ENCODE measurements at places on chromosomes 4 and X. TPM values are rescaled to one million over a fixed set of nuclear protein-coding genes. Genes with fewer than 3 reads are reported as not detected.

DNA sequence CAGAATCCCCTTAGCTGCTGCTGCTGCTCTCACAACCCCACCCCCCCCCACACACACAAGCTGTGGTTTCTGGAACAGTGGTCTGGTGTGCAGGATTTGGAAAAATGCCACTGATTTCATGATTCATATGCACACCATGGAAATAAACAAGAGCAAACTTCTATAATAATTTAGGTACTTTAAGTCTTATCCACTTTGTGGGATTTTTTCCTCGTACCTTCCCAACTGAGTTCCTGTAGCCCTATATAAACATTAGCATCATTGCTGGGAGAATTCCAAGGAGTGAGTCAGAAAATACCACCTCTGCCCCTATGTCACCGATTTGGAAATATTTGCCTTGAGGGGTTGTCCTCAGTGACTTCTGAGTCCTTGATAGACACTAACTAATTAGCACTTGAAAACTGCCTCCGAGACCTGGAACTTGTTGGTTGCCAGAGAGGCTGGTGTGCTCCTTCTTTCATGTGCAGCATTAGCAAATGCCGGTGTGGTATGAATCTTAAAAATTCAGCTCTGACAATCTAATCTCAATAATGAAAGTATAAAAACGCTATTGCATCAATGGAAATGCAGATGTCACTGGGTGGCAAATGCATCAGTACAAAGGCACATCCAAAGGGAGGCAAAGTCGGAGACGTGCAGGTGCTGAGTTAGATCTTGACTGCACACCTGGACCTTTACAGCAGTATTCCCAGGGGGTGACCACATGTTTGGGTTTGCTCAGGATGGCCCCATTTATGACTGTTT is 61.8 kb downstream of the CPE start:
- DNase-seq = no peak

AMBN gene
- total RNA-seq = not detected

DNA sequence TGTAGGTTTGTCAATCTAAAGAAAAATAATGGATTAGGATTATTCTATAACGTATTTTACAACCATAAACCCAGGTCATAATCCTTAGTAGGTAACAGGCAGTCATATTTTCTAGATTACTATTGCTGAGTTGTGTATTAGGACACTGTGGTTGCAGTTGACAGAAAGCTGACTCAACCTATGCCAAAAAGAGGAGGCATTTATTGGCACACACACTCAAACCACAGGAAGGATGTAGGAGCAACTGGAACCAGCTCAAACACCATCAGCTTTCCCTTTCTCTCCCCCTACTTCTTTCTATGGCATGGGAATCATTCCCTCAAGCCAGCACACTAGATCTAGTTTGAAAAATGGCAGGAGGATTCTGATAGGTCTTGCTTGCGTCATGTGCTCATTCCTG is 136.4 kb upstream of the FAM9C start:
- DNase-seq = no peak

UNC5C gene
- total RNA-seq = 3.9 TPM

- no peak for DNase-seq
Measured at GRCh38 chr4:183936574-183937345, 31.7 kb downstream of the STOX2 start.

- no peak for DNase-seq
Measured at GRCh38 chrX:138775517-138775916, 64.0 kb upstream of the FGF13 start.

- DNase-seq = no peak
Measured at GRCh38 chr4:139011225-139011950, 4.2 kb upstream of the NOCT start.

Measured in ovary (tissue), 10 donors.